ENCODE measurements at places on chromosomes 13 and 19.

DNA sequence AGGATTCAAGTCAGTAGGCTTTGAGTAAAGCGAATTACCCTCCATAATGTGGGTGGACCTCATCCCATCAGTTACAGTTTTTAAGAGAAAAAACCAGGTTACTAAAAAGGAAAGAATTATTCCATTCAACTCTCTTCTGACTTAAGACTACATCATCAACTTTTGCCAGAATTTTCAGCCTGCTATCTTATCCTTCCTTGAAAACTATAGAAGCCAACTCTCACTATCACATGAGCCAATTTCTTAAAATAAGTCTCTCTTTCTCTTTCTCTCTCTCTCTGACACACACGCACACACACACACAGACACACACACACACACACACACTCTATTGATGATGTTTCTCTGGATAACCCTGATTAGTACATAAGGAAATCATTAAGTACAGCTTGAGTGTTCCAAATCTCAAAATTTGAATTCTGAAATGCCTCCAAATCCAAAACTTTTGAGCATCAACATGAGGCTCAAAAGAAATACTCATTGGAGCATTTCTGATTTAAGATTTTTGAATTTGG is 217.0 kb upstream of the PRR20A start:
- no peak for DNase-seq

DNA sequence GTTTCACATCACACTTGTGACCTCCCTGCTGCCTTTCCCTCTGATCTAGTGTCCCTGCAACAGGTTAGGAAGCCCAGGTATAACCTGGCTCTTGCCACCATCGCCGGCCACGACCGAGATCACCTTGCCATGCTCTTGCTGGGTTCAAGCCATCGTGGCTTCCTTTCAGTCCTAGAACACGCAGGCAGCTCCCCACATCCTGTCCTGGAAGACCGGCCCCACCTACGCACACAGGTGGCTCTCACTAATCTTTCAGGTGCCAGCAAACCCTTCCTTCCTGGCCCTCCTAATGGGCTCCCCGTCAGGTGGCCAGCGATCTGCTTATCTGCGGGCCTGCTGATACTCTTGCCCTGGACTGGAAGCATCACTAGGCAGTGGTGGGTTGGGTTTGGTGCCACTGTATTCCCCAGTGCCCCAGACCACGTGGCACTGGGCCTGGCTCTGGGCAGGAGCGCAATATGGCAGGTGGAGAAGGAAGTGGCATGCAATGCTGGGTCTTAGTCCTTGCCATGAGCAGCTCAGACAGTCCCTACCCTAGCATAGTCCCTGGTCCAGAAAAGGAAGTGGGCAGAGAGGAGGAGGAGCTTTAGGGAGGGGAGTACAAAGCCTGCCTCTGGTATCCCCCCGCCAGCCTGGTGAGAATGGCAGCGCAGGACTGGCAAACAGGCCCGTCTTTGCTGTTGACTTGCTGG is 11.8 kb downstream of the PPP1R37 start:
- no peak for DNase-seq

GRCh38 chr19:30804751-30805150 is 432.6 kb downstream of the ZNF536 start:
- DNase-seq = no peak

DNA sequence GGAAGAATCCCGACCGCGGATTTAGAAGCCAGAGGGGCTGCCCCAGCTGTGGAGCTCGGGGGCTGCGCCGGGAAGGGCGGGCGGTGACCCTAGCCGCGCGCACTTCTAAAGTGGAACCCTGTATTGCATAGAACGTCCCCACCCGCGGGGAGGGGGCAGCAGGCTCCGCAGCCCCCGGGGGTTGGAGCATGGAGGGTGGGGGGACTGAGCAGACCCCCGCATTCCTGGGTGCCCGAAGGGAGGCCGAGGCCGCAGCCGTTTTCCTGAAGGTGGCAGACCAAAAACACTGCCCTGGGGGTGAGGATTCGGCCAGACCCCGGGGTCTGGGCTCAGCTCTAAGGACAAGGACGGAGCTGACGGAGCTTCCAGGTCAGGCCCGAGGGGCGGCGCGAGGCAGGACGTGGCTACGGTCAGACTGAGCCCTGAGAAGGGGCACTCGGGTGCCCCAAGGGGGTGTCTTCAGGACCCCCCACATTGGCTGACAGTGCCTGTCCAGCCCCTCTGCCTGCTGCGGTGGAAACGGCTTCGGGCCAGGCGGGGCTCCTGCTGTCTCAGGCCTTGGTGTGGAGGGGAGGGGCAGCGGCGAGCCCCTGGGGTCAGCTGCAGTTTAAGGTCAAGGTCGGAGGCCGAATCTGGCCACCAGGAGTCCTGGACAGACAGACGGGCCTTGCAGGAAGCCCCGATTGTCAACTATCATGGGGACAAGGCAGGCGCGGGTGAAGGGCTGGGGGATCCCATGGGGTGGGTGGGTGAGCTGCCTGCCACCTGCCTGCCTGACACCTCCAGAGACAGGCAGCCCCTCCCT is 12.6 kb downstream of the MKNK2 start:
- DNase-seq = no peak

All from non-pigmented ciliary epithelial cell (primary cell).